ENCODE measurements at places on chromosomes 11 and 22.

DNA sequence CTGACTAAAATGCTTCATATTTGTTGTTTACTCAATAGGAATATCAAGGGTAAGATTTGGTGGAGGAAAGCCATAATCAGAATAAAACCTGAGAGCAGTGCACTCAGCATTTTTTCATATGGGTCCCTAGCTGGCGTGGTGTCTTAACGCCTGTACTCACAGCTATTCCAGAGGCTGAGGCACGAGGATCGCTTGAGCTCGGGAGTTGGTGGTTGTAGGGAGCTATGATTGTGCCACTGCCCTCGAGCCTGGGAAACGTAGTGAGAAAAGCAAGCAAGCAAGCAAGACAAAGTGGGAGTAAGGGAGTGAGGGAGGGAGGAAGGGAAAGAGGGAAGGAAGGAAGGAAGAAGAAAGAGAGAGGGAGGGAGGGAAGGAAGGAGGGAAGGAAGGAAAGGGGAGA lies 242.5 kb downstream of the OR4C45 start:
- DNase-seq: no peak

- DNase-seq: peak; percentile 95
Observed at GRCh38 chr11:44950625-44951476, at the start of gene TP53I11. Gene TP53I11, minus strand, starts transcription at chr11:44950883. Its CDS starts 12,548 bp downstream, at chr11:44938335.

DNA sequence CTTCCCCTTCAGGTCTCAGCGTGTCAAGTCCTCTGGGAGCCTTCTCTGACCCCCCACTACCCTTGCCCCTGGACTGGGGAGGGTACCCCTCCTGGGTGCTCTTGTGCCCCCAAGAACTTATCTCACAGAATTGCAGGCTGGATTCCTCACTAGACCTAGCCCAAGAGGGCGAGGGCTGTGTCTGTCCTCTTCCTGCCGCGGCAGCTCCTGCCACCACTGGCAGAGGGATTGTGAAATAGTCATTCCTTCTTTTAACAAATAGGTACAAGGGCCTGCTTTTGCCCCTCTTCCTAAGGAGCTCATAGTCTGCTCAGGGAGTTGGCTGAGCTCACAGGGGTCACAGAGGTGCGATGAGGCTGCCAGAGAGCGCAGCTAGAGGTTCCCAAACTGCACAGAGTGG lies 5.5 kb downstream of the RAB36 start:
- DNase-seq: no peak

DNA sequence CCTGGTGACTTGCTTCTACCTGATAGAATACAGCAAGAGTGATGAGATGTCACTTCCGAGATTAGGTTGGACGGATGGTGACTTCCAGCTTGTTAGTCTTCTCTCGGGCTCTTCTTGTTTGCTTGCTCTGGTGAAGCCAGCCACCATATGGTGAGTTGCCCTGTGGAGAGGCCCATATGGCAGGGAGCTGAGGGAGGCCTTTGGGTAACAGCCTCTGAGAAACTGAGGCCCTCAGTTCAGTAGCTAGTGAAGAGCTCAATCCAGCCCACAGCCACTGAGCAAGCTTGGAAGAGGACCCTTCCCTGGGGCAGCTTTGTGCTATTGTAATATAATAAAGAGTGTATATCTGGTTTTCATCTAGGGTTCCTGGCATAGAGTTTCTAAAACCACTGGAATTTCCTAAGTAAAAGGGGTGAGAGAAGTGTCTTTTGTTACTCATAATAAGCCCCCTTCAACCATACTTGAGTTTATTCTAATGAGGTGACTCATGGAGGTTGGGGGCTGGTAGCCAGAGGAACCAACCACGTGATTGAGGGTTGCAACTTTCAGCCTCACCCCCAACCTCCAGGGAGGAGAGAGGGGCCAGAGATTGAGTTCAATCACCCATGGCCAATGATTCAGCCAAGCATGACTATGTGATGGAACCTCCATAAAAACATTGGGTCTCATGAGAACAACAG lies 8.0 kb upstream of the TPCN2 start:
- no peak for DNase-seq

DNA sequence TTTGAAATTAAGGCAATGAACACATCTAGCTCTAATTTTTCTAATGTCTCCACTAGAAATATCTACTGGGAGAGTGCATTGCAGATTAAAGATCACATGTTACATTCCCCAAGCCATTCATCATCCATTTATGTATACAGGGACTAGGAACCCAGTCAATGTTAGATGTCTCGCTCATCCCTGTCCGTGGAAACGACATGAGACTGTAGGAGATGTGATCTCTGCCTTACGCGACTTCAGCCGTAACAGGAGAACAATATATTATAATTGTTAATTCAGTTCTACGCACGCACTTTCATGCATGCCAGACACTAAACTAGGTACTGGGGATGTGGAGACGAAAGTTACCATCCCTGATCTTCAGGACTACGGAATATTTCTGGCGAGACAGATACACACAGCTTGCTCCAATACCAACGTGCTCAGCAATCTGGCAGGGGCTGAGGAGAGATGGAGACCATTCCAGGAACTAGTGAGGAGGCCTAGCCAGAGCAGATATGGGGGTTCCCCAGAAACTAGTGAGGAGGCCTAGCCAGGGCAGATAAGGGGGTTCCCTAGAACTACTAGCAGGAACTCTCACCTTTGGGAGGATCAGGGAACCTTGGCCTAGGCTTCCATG lies 706 bp downstream of the DCPS start:
- no peak for DNase-seq

- peak; percentile 80 for DNase-seq
Observed at GRCh38 chr11:16791191-16791961, 52.9 kb downstream of the C11orf58 start.

GRCh38 chr11:68142028-68142412 lies 20.8 kb upstream of the CHKA start:
- DNase-seq: peak; percentile 59

GRCh38 chr11:72239849-72240460 lies 4.0 kb downstream of the PHOX2A start:
- DNase-seq: peak; percentile 76

GRCh38 chr11:118060869-118061268 lies 16.0 kb upstream of the TMPRSS4 start:
- DNase-seq: peak; percentile 76

- DNase-seq: no peak
Observed at GRCh38 chr11:34977089-34977912, 60.9 kb downstream of the PDHX start.
